ENCODE measurements at places on chromosomes 5 and 9. TPM values are rescaled to one million over a fixed set of nuclear protein-coding genes. Genes with fewer than 3 reads are reported as not detected.

DNA sequence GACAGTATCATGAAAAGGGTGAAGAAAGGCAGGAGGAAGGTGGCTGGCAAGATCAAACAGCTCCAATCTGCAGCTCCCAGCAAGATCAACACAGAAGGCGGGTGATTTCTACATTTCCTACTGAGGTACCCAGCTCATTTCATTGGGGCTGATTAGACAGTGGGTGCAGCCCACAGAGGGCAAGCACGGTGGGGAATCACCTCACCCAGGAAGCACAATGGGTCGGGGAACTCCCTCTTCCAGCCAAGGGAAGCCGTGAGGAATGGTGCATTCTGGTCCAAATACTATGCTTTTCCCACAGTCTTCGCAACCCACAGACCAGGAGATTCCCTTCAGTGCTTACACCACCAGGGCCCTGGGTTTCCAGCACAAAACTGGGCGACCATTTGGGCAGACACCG, 66.8 kb downstream of the CAMSAP1 start:
- no peak for DNase-seq

GRCh38 chr9:125538092-125538473, 168.9 kb downstream of the MAPKAP1 start:
- no peak for DNase-seq

DNA sequence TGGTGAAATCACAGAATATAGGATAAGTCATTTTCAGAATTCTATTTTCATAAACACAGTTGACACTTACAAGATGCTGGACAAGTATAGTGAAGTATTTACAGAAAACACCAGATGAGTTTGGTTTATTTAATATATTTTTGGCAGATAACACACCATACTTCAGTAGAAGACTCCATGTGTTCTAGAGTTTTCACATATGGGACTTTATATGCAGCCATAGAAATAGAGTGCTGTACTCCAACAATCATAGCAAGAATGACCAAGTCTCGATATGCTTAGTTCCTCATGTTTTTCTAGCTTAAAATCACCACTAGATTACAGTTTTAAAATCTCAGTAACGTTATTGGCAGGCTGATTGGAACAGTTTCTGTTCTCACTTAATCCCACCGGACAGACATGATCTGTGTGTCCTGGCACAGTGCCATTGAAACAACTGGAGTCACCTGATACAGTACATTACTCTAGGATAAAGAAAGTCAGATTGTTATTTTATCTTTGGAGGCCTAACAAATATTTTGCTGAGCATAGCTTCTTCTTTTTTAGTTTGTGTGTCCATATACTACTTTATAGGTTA, 45.8 kb upstream of the ERBIN start:
- no peak for DNase-seq

GRCh38 chr9:120873512-120873911, 3.5 kb downstream of the PHF19 start:
- DNase-seq, result no peak

- peak; percentile 81 for DNase-seq
Measured at GRCh38 chr5:7828269-7828668, 22.7 kb downstream of the CFAP90 start.

DNA sequence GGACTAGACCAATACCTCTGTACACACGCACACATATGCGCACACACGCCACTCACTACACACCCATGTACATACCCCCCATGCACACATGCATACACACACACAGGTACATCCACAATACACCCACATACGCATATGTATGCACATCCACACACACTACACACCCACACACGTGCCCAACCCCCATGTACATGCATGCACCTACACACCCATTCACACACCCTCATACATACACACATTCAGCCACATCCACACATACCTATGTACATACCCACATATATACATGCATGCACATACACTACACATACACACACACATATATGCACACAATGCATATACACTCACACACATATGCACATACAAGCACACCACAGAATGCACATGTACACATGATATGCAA, 107.1 kb downstream of the GADD45G start:
- no peak for DNase-seq

DNA sequence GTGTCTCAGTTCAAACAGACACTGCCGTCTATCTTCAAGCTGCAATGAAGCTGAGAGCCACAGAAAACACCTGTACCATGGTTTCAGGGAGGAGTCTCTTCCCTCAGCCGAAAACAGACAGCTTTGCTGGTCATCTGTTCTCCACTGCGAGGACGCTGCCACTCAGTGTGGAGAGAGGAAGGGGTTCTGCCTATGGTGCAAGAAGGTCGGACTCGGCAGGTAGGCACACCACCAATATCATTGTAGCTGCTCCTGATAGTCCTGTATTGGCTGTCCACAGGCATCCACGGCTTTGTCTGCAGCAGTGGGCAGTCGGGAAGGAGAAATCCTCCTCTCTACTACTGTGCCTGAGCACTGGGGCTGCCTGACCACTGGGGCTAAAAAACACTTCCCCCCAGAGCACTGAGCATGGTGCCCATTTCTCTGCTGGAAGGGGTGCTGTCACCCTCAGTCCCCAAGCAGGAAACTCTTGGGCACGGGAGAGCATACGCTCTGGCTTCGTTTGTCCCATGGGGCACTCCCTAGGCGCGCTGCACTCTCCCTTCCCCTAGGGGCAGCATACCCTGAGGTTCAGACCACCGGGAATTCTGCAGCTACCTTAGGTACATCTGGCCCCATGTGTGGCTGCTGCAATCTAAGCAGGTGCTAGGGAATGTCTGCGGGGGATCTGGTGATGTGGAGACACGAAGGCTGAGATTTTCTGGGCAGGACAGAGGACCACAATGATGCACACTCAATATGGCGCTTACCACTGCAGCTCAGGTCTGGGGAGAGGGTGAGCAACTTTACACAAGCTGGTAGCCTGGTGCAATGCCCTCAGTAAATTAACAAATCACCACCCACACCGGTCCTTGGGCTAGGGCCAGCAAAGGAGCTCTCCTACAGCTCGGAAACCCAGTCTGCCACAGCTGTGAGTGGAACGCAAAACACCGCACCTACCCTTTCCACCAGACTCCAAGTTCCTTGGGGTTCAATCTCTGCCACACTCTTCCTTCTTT, 880.9 kb upstream of the SEMA6A start:
- DNase-seq, result peak; percentile 14

DNA sequence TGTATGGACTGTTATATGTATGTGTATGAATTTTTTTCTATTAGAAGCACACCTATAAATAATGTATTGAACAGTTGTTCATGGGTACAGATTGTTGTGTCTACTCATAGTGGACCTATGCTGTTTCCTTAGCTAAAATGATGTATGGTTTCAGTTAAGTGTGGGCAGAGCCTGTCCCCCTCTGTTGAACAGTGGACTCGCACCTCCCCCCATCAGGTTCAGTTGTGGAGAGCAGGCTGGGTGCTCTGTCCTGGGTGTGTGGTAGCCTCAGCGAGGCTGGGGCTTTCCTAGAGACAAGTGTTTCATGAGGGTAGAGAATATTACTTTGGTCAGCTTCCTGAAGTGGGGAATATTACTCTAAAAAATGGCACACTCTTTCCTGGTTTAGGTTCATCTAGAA, 47.4 kb upstream of the LRRTM2 start:
- no peak for DNase-seq

GRCh38 chr9:111350556-111350955, 20.5 kb upstream of the OR2K2 start:
- no peak for DNase-seq

GRCh38 chr9:120755810-120756434, 37.3 kb downstream of the FBXW2 start:
- DNase-seq, result no peak

- DNase-seq, result no peak
Measured at GRCh38 chr9:93898502-93899426, 56.4 kb downstream of the BARX1 start.

DNA sequence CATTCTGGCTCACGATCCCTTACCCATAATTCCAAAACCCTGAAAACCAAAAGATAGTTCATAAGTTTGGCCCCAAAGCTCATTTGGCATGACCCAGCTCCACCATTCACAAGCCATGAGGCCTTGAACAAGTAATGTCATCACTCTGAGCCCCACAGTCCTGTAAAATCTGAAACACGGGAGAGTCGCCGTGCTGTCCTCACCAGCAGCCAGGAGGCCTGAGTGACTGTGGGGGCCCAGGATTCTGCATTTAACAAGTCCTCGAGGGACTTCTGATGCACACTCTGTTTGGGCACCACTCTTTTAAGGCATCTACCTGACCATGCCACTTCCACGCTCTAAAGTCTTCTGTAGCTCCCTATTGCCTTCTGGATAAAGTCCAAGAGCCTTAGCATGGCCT, 40.8 kb downstream of the DUSP1 start:
- no peak for DNase-seq

DNA sequence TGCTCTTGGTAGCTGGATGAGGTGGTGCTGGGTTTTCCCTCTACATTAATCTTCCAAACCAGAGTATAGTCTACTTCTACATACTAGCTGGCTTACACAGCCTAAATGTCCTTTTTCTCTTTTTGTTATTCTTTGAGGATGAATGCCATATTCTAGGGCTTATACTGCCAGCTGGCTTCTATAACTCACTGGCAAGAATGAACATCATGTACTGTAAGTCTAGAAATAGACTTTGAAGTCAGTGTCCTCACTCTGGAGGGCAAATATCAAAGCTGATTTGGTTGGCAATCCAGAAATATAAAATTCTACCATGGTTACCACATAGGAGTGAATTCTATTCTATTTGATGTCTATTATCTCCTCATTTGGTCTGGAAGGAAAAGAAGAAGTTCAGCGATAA, 251.7 kb upstream of the TYRP1 start:
- no peak for DNase-seq

- DNase-seq, result peak; percentile 90
Measured at GRCh38 chr9:93098236-93098946, 2.4 kb downstream of the CARD19 start.

DNA sequence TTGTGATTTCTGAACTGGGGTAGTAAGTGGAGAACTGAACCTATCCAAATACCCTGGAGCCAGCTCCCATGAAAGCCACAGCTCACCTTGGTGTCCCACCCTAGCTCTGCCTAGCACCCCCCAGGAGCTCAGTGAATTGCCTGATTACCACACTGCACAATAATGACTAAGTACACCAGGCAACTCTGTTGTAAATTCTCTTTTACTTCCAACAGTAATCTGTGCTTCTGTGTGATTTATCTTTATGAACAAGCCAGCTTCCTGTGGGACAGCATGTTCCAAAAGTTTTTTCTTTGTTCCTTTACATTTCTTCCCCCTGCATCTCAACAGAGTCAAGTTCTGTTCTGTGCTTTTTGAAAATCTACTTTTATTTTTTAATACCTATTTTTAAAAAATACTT, 22.1 kb upstream of the GRPEL2 start:
- no peak for DNase-seq

DNA sequence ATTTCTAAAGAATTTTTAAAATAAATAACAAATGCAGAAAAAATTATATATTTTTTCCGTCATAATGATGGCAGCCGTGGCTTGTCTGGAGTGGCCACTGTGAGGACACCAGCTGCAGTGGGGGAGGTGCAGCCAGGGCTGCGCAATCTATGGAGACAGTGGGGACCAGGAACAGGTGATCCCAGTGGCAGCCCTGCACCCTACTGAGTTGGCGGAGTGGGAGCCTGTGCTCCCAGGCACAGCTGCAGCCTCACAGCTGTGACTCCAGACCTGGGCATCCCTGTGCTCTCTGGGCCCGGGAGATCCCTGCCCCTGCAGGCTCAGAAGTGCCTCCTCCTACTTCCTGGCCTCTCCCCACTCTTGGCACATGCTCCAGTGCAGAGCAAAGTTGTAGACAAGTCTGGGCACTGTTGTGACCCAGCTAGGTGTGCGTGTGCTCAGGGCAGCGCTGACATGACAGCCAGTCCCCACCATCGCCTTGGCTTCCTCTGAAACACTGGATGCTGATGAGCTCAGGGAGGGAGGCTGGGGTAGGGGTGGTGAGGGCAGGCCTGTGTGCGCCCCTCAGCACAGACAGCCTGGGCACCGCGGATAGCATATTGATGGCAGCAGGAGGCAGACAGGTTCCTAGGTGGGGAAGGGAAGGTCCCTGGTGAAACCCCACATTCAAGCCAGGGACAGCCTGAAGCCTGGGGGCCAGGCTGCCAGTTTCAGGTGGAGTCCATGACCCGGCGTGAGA, 96.0 kb upstream of the PRR16 start:
- no peak for DNase-seq

DNA sequence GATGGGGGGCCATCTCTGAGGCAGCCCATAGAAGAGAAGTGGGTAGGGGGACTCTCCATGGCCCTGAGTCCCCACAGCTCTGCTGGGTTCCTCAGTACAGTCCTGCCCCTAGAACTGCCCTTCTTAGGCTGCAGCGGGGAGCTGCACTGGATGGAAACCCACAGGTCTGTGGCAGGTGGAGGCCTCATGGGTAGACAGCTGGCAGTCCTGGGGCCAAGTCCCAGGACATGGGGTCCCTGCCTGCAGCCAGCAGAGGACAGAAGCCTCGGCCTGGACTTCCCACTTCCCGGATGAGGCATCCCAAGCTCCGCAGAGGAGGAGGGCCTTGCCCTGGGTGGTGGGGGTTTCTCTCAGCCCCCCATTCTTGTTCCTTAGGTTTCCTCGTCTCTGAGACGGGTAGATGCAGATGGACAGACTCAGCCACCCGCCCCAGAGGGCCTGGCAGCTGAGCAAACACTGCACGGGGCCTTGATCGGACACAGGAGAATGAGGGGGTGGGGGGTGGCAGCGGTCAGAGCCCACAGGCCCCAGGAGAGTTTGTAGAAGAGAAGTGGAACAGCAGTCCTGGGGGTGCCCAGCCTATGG, 153.8 kb downstream of the C9orf50 start:
- DNase-seq, result no peak

- DNase-seq, result no peak
Measured at GRCh38 chr9:25003686-25004085, 458.0 kb upstream of the IZUMO3 start.

- no peak for DNase-seq
Measured at GRCh38 chr9:100455470-100455869, 17.5 kb upstream of the TMEFF1 start.

- DNase-seq, result no peak
Measured at GRCh38 chr5:154758493-154758892, 3.3 kb downstream of the LARP1 start.

GRCh38 chr9:85298499-85298898, 443.3 kb downstream of the AGTPBP1 start:
- DNase-seq, result no peak

- DNase-seq, result no peak
Measured at GRCh38 chr5:43005031-43005430, 35.1 kb downstream of the ANXA2R start.

Gene VLDLR
- 132 TPM for total RNA-seq

Gene ANKRD34B
- total RNA-seq, result not detected

Gene FOXD4L5
- not detected for total RNA-seq

Gene DBH
- total RNA-seq, result not detected

Gene GABRB2
- total RNA-seq, result 0.25 TPM

Gene LIX1
- not detected for total RNA-seq

Gene CEMIP2
- 8.7 TPM for total RNA-seq

Gene CCL21
- total RNA-seq, result 32.5 TPM

Gene ZNF169
- total RNA-seq, result 1.3 TPM

Gene CCDC192
- not detected for total RNA-seq

Gene FOXD4
- total RNA-seq, result 0.12 TPM

Gene RGS7BP
- 6.4 TPM for total RNA-seq

Gene INSL6
- total RNA-seq, result not detected

Gene TXNDC8
- total RNA-seq, result not detected
